Fibroblast of skin of right biceps (primary cell): ENCODE measurements at places on chromosomes 6 and 20.

DNA sequence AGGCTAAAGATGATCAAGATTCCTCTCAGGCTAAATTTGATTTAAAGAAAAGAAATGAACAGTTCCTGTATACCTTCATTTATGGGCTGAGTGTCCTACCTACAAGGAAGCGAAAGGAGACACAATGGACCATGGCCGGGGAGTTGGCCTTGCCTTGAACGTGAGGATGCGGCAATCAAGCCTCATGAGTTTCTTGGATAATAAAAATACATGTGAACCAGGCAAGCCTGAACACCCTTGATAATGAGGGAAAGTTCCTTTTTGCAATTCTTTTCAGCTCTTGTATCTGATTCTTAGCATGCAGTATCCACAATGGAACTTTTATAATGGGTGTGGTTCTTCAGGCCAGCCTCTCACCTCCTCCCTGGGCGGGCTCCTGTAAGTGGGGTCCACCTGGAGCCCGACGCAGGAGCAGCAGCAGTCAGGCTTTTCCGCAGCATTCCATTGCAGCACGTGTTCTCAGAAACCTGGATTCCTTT lies 83.8 kb downstream of the RNASET2 start:
- no peak for DNase-seq

DNA sequence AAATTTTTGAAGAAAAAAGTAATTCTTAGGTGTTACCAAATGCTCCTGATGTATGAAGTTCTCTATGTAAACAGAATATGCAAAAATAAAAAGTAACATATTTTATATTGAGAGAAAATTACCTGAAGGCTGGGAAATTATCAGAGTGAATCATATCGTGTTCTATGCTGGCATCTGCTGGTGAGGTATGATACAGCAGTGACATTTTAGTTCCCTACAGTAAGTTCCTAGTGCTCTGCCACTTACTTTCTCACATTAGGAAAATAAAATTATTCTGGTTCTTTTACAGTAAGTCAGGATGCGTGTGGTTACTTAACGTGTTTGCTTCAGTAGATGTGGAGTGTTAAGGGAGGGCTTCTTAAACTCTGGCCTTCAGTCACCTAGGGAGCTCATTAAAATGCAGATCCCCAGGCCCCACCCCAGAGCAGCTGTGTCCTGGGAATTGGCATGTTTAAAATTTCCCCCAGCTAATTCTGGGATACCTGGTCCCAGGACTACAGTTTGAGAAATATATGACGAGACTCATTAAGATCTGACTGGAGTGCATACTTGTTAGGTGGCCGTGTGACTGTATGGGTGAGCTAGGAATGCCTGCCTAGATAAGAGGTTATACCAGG lies 3.2 kb downstream of the ACTR5 start:
- peak; percentile 25 for DNase-seq

- no peak for DNase-seq
Observed at GRCh38 chr6:33272275-33273128, 627 bp downstream of the RPS18 start.

DNA sequence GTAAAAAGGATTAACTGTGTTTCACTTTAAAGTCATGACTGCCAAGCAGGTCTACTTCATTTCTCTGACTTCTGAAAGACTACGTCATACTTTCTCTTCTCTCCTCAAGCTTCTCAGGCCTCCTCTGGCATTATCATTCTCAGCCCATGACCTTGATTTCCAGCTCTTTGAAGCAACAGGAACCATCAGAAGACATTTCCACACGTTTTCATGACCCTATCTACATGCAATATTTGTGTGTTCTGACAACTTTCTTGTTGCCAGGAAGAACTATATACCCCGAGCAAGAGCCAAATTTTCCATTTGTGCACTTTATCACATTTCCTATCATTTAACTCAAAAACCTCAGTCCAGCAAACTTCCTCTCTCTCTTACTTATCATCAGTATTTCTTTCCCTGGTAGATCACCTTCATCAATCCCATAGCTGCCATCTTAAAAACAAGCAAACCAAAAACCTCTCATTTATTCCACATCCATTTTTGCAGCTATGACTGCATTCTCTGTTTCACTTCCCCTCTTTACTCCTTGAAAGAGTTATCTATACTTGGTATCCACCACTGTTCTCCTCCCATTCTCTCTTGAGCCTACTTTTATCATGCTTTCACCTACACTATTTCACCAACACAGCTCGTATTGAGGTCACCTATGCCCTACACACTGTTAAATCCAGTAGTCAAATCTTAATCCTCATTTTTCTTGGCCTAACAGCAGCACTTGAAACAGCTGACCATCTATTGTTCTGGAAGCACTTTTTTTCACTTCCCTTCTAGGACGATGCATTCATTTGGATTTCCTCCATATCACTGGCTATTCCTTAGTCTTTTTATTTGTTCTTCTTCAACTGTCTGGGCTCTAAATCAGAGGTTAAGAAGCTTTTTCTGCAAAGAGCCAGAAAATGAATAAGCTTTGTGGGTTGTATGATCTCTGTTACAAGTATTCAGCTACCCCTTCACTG lies 47.1 kb downstream of the STX7 start:
- no peak for DNase-seq

DNA sequence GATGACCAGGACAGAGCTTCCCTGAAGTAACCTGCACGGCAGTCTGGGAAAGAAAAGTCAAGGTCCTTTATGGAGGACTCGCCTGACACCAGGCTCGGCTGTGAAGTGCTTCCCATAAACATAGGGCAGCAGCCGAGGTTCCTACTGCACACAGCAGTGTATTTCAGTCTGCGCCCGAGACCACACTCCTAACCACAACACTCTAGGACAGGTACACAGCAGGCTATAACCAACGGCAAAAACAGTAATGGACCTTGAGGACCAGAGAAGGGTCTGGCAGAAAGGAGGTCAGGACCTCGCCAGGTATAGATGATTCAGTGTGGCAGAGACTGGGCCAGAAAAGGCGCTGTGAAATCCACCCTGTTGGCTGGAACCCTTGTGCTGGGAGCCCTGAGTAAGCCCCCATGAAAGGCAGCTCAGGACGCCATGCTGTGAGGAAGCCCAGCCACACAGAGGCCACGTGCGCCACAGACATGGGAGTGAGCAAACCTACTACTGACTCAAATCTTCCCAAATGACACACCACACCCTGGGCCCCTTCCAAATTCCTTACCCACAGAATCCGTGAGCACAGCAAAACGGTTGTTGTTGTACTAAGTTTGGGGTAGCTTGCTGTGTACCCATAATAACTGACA lies 129.6 kb upstream of the CST7 start:
- no peak for DNase-seq
